K562 (cell line): ENCODE measurements at places on chromosomes 4 and X. TPM values are rescaled to one million over a fixed set of nuclear protein-coding genes. Genes with fewer than 3 reads are reported as not detected.

The ANAPC10 gene
- 31.0 and 36.0 TPM in 2 replicates for total RNA-seq

- no peak for DNase-seq
Observed at GRCh38 chr4:142509881-142510280, 336.2 kb downstream of the INPP4B start.

The LINC00632 gene
- total RNA-seq = 0.20 and 0.47 TPM in 2 replicates

GRCh38 chr4:7629501-7630254, 194.9 kb upstream of the PSAPL1 start:
- DNase-seq = no peak

DNA sequence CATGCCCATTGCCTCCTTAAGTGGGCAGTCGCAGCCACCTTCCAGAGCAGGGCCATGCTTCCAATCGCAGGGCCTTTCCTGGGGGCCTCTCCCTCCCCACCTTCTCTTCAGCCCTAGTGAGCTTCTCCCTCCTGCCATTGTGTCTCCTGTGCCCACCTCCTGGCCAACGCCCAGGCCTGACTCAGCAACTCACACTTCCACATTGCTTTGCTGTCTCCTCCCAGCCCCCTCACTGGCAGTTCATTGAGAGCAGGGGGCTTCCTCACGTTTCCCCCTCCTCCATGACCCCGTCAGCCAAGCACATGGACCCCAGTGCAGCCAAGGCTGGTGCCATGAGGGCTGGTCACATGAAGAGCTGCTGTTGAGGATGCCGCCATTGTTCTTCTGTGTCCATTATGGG, 25.9 kb downstream of the HTRA3 start:
- no peak for DNase-seq

- no peak for DNase-seq
Observed at GRCh38 chr4:124862261-124862660, 149.7 kb upstream of the ANKRD50 start.
